ENCODE measurements at places on chromosomes 6 and 20.
A peak's percentile ranks its signal among the peaks of the same experiment; 100 is the strongest.

GRCh38 chr6:19535351-19535750 lies 301.8 kb upstream of the ID4 start:
- DNase-seq: peak; percentile 41

GRCh38 chr20:61424628-61425420 lies 172.8 kb downstream of the CDH4 start:
- no peak for DNase-seq

DNA sequence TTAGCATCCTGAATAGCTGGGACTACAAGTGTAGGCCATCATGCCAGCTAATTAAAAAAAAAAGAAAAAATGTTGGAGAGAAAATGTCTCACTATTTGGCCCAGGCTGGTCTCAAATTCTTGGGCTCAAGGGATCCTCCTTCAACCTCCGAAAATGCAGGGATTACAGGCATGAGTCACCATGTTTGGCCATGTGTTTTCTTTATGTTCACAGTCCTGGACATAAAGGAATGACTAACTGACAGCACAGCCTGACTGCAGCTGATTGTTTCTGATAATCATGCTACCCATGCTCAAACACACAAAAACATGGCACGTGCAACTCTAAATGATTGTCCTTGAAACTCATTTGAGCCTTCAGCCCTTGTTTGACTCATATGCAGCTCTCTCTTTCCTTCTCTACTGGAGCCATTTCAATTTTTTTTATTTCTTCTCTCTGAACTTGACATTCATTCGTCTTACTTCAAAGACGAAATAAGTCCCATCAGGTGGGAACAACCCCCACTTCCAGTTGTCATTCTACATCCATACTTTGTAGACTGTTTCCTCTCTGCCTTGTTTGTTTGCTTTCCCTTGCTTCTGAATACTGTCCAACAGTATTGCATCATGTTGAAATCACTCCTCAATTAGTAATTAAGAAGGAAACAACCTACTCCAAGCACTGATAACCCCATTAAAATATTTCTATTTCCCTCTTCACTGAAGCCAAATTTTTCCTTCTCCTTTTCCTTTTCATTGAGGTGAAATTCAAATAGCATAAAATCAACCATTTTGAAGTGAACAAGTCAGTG lies 413.0 kb downstream of the BMP2 start:
- DNase-seq: peak; percentile 69

GRCh38 chr6:154937306-154938220 lies 57.6 kb upstream of the TIAM2 start:
- DNase-seq: no peak

- DNase-seq: no peak
Observed at GRCh38 chr20:14604143-14604542, 266.7 kb upstream of the FLRT3 start.

DNA sequence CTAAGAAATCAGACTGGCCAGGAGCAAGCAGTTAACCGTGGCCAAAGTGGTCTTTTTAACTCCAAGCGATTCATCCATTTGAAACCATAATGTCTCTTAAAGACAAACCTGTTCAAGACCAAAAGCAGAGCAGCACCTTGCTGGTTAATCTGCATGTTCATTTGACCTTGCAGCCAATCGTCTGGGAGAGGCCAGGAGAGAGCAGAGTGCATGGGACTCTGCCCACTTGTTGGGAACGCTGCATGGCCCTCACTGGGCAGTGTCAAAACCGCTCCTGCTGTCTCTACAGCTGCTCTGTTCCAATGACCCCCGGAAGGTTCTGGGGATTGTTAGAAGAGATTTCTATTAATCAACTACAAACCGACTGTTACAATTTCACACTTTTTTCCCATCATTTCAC lies 79.6 kb downstream of the OLIG3 start:
- DNase-seq: no peak

GRCh38 chr6:127053032-127053874 lies 65.2 kb upstream of the RSPO3 start:
- DNase-seq: no peak

- DNase-seq: no peak
Observed at GRCh38 chr6:6984585-6985366, 123.0 kb upstream of the RREB1 start.

GRCh38 chr20:24353135-24353690 lies 116.2 kb upstream of the SYNDIG1 start:
- DNase-seq: no peak

DNA sequence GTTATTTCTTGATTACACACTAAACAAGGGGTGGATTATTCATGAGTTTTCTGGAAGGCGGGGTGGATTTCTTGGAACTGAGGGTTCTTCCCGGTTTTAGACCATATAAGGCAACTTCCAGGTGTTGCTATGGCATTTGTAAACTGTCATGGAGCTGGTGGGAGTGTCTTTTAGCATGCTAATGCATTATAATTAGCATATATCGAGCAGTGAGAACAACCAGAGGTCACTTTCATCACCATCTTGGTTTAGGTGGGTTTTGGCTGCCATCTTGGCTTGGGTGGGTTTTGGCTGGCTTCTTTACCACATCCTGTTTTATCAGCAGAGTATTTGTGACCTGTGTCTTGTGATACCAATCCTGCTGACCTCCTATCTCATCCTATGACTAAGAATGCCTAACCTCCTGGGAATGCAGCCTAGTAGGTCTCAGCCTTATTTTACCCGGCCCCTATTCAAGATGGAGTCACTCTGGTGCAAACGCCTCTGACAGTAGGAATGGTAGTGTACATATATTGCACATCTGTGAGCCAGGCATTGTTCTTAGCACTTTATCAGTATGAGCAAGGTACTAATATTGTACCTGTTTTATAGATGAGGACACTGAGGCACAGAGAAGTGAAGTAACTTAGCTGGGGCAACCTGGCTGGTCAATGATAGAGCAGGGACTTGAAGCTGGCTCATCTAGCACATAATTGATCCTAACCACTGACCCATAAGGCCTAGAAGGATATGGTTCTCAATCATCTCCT lies 203.7 kb downstream of the NFATC2 start:
- DNase-seq: no peak

DNA sequence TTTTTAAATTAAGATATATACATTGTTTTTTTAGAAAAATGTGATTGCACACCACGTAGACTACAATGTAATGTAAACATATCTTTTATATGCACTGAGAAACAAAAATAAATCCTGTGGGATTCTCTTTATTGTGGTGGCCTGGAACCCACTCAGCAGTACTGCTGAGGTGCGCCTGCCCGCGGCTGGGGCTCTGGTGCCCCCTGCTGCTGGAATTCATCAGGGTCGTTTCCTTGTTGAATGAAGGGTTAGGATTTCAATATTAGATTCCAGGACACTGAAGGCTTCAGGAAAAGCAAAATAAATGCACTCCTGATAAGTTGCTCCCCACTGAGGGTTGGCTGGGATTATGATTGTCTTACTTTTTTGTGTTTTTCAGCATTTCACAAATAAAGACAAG lies 175.8 kb upstream of the GGTLC1 start:
- peak; percentile 11 for DNase-seq

DNA sequence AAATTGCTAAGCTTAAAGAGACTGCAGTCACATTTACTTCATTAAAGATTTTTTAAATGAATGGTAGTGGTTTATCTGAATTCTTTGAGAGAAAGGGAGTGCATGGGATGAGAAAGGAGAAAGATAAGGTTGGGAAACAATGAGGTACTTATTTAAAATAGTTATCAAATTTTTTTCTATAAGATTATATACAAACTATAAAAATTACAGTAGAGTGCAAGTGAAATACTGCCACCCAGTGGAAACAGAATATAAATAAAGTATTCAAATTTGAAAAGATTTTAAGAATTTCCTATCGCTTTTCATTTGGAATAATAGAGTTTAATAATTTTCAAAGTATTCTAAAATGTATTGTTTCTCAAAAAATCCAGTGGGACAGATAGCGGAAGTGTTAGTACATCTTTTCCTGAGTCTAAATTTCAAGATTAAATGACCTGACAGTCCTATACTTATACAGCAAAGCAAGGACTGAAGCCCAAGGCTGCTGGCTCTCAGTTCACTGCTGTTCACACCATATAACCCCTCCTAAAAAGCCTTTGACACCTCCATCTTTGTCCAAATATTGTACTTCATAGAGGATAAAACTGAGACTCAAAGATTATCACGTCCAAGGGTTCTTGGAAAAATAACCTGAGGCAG lies 31.1 kb downstream of the EPM2A start:
- no peak for DNase-seq

DNA sequence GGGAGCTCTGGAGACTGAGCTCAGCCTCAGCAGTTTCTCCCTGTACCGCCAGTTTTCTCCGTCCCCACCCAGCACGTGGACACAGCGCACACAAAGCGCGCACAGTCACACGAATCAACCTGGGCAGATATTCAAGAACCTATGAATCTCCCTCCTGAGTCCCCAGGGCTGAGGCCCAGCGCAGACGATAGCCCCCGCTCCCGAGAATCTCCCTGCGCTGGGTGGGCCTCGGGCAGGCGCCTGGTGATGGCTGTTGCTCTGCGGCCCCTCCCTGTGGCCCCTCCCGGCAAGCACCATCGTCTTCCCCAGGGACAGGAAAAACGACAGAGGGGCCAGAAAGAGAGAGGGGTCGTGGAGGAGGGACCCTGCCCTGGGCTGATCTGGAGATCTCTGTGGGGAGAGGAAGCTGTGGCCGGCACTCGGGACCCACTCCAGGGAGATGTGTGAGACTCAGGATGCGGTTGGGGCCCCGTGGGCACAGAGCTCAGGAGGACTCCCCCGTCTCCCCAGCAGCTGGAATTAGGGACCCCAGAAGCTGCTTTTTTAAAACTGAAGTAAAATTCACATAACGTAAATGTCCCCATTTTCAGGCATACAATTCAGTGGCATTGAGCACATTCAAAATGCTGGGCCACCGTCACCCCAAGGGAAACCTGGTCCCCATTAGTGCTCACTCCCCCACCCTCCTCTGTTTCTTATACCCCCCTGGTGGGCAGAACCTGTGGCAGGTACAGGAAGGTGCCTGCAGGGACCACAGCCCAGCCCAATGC lies 330.8 kb downstream of the TAF4 start:
- DNase-seq: no peak

- no peak for DNase-seq
Observed at GRCh38 chr20:52996658-52997057, 24.5 kb downstream of the TSHZ2 start.

GRCh38 chr20:58102261-58102660 lies 126.2 kb downstream of the ANKRD60 start:
- DNase-seq: peak; percentile 88

DNA sequence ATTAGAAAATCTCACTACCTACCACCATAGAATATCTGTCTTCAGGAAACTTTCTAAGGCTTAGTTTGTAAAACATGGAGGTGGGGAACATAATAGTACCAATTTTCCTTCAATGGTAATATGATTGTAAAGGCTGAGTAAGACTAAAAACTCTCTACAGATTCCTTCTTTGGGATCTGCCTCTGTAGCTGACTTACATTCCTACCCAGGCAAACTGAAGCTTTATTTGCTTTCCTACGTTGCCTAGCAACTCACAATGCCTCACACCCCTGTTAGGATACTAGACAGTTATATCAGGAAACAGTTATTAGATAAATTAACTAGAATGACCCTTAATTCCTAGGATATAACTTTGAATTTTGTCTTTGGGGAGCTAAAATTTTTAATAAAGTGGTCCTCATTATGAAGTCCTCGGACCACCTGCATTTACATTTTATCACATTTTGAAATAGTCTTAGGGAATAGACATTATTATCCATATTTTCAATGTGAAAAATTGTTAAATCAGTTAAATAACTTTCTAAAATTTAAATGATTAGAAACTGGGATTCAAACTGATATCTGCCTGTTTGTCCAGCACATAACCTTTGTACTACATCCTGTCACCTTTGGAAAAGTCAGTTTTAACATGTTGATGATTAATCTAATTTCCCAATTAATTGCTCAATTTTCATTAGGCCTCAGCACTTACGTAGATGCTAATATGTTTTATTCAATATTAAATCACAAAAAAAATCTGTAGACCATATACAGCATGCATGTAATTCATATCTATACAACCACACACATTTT lies 591.4 kb downstream of the RNF144B start:
- peak; percentile 22 for DNase-seq

GRCh38 chr6:140032189-140032588 lies 657.7 kb upstream of the CITED2 start:
- DNase-seq: peak; percentile 5

- no peak for DNase-seq
Observed at GRCh38 chr6:11040134-11040533, 4.0 kb downstream of the ELOVL2 start.

GRCh38 chr20:34311118-34312023 lies 8.2 kb upstream of the AHCY start:
- no peak for DNase-seq

- DNase-seq: no peak
Observed at GRCh38 chr20:52847731-52848359, 124.3 kb upstream of the TSHZ2 start.

DNA sequence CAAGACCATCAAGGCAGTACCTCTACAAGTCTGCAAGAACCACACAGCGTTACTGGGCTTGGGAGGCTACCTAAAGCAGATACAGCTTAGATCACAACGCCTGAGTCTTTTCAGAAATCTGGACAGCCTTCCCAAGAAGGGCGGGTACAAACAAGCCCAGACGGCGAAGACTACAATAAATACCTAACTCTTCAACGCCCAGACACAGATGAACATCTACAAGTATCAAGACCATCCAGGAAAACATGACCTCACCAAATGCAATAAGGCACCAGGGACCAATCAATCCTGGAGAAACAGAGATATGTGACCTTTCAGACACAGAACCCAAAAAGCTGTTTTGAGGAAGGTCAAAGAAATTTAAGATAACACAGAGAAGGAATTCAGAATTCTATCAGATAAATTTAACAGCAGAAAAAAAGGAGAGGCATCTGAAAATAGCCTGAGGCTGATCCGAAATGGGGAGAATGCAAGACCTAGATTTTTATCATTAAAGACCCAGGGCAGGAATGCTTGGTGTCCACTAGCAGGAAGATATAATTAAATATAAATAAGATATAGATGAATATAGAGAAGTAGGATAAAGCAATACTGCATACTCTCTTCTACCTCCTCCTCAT lies 131.7 kb upstream of the COL21A1 start:
- DNase-seq: peak; percentile 77

DNA sequence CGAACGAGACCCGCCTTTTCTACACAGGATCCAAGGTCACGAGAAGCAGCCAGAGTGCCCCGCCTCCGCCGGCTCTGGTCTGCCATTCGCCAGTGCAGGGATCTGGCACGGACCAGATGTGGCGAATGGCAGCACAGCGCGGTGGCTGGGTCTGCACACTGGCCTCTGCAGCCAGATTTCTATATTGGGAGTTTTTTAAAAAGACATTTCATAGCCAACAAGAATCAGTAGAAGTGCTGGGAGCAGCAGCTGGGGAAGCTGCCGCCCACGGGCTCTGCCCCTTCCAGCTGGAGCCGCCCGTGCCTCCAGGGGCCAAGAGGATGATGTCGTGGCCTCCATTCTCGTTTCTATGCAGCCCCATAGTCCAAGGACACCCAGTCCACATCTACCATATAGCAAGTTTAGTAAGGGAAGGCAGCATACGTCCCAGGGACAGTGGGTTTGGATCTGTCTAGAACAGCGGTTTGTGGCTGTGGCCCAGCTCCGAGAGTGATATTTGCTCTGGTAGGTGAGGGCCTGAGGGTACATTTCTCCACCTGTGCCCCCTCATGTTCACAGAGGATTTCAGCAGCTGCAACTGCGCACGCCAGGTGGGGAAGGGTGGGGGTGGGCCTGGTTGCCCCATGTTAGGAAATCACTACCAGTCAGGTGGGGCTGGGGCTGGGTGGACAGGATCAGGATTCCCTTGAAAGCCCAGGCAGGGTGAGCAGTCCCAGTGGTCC lies 333.7 kb downstream of the ZFAND3 start:
- DNase-seq: no peak

Measured in mammary epithelial cell (primary cell).